ENCODE measurements at places on chromosomes 2 and 18. TPM values are rescaled to one million over a fixed set of nuclear protein-coding genes. Genes with fewer than 3 reads are reported as not detected.
A peak's percentile ranks its signal among the peaks of the same experiment; 100 is the strongest.

DNA sequence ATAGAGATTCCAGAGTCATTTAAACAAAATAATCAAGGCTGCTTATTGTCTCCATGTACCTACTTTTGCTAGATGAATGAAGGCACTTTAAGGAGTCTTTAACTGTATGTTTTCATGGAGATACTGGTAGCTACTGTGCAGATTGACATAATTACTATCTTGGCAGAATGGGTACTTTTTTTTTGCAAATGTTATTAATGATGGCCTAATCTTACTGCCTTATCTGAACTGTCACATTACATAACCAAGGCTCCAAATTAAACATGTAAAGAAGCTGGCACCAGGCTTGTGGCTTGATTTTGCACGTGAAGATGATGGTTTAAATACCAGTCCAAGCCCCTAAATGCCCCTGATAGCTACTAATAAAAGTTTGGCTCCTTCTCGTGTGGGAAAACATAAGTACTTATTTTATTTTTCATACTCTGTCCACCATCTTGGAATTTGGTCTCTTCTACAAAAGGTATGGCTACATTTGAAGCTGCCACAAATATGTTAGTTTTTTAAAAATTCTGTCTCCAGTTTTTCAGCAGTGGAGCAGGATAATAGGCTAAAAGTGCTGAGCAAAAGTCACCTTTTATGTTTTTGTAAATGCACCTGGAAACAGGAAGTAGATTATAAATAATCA is 4.1 kb downstream of the TRIB2 start:
- no peak for DNase-seq

The DAPL1 gene
- not detected for total RNA-seq

DNA sequence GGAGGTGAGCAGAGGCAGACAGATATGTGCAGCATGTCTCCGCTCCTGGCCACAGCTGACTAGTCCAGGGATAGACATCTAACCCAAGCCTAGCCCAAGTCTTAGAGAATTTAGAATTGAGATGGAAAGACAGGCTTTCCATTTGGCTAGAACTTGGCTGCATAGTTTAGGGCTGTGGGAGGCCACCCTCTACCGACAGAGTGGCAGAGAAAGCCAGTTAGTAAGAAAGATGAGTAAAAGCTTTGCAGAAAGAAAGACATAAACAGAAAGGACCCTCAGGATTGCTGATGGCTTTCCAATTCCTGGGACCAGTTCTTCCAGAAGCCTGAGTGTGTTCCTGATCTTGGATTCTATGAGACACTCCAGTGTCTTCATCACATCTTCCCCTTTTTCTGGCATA is 62.1 kb downstream of the DYM start:
- DNase-seq: no peak

The AGAP1 gene
- 26.3 TPM for total RNA-seq

- no peak for DNase-seq
Measured at GRCh38 chr2:171702781-171703556, 15.7 kb downstream of the DYNC1I2 start.

DNA sequence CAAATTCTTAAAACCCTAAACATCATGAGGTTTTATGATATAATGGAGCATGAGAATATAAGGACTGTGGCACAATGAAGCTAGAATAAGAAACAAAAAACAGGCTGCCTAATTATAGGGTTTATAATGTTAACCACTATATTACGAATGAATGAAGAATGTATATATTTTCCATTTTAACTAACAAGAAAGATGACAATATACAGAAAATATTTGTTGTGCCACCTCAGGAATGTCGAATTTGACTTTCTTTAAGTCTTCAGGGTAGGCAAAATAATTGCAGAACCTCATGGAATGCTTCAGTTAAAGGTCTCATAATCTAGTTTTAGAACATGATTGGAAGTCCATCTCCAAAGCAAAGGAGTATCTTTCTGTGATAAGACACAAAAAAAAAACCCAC is 282.9 kb upstream of the SLC8A1 start:
- DNase-seq: no peak

DNA sequence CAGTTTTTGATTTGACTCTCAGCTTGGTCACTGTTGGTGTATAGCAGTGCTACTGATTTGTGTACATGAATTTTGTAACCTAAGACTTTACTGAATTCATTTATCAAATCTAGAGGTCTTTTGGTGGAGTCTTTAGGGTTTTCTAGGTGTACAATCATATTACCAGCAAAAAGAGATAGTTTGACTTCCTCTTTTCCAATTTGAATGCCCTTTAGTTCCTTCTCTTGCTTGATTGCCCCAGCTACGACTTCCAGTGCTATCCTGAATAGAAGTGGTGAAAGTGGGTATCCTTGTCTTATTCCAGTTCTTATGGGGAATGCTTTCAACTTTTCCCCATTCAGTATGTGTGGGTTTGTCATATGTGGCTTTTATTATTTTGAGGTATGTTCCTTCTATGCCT is 312.9 kb upstream of the REV1 start:
- no peak for DNase-seq

The ANKRD44 gene
- total RNA-seq: 64.1 TPM

The FZD7 gene
- 11.5 TPM for total RNA-seq

The PCARE gene
- not detected for total RNA-seq

DNA sequence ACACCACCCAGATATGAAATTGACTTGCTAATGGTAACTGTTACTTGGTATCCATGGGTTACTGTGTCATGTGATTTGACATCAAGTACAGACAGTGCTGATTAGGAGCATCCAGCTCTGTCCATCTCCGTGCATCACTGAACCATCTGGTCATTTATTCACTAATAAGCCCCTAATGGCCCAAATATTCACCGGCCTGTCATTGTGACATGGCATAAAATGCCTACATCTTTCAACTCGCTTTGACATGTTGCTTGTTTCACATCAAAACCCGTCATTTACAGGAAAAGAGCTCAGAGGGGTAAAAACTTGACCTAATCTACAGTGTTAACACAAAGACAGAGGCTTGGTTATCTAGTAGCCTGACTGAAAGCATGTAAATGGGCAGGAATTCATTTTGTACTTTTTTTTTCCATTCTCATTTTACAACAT is 308.9 kb upstream of the ATP5MC3 start:
- DNase-seq: no peak

The FHOD3 gene
- 1.8 TPM for total RNA-seq

The OTOS gene
- total RNA-seq: not detected

DNA sequence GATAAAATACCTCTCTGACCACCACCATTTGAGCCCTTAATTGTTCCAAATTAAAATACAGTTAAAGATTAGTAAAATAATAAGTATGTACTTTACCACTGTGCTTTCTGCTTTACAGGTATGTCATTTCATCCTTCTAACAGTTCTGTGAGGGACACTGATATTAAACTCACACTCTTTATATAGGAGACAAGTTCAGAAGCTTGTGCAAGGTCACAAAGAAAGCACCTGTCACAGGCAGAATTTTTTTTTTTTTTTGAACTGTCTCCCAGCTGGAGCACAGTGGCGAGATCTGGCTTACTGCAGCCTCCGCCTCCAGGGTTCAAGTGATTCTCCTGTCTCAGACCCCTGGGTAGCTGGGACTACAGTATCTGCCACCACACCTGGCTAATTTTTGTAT is 21.6 kb upstream of the GPR75 start:
- no peak for DNase-seq

The DIPK1C gene
- 0.89 TPM for total RNA-seq

GRCh38 chr2:127770973-127771735 is 39.8 kb downstream of the WDR33 start:
- DNase-seq: no peak

The SH2D6 gene
- not detected for total RNA-seq

GRCh38 chr2:21262426-21262940 is 138.7 kb downstream of the TDRD15 start:
- no peak for DNase-seq

The SNTG2 gene
- total RNA-seq: 3.5 TPM

DNA sequence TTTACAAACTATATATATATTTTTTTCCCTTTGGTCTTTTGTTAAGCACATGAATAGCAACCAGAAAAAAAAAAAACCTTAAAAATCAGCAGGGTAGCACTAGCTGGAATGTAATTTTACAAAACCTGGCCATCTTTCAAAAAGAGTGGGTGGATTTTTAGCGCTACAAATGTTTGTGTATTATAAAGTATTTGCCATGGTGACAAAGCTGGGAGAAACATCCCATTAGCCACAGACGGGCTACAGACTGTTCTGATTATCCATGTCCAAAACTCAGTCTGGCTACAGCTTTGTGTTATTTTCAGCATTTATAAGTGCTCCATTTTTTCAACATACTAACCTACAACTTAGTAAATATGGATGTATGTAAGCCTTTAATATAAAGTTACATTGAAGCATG is 249.5 kb upstream of the TANK start:
- DNase-seq: no peak

DNA sequence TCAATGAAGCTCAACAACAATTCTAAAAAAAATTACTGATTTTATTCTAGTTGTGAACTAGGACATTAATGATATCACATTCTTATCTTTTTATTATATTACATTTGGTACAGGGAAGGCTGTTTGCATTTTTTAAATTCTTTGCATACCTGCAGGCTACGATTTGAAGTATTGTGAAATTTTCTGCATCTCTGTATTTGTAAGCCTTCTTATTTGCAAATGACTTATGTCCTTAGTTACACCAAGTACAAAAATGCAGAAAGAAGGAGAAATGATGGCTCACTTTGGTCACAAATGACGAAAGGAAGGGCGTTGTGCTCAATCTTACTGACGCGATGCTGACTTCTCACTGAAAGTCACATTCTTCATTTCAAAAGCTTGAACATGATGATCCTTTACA is 227.5 kb upstream of the SOX11 start:
- no peak for DNase-seq

DNA sequence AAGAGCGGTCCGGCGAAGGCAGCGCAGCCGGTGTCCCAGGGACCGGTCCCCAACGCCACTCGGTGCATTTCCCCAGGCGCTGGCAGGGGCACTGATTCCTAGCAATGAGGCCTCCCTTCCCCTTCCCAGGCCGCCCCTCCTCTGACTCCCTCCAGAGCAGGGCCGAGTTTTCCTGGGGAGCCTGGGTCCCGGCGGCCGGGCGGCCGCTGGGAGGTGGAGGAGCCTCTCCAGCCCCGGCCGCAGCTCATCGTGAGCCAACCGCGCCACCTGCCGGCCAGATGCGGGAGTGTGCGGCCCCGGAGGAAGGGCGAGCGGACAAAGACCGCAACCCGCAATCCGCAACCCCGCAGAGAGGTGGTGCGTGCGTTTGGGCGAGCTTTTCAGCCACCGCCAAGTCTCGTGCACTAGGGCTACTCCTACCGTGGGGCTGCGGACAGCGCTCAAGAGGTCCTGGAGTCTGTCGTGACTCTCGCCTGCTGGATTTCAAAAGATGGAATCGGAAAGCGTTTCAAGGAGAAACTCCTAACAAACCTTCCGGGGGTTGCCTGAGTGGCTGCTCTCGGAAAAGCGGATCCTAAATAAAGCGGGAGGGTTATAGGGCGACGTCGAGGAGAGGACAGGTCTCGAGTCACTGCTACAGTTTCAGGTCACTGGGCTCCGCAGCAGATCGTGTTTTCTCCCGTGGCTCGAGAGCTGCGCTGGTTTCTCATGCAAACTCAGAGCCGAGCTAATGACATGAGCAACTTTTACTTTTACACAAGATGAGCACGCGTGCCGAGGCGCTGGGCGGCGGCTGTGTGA is 1.5 kb upstream of the EPHA4 start:
- peak; percentile 98 for DNase-seq

The CYP1B1 gene
- total RNA-seq: 22.0 TPM

The HTR2B gene
- 0.81 TPM for total RNA-seq

GRCh38 chr2:76749858-76750257 is 772.3 kb downstream of the LRRTM4 start:
- DNase-seq: no peak

DNA sequence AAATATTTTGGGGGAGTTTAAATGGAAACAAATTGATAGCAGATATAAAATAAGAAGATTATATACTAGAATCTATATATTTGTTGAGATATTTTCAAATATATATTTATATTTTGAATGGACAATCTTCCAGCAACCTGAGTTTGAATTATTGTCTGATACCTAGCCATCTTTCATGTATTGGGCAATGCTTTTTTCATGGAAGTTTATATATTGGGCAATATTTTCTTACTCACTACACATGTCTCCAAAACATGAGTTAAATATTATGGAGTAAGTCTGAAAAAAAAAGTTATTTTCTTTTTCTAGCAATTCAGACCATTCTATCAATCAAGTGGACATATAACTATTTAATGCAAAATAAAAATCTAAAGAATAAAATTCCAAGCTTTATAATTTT is 295.2 kb downstream of the NYAP2 start:
- DNase-seq: no peak

DNA sequence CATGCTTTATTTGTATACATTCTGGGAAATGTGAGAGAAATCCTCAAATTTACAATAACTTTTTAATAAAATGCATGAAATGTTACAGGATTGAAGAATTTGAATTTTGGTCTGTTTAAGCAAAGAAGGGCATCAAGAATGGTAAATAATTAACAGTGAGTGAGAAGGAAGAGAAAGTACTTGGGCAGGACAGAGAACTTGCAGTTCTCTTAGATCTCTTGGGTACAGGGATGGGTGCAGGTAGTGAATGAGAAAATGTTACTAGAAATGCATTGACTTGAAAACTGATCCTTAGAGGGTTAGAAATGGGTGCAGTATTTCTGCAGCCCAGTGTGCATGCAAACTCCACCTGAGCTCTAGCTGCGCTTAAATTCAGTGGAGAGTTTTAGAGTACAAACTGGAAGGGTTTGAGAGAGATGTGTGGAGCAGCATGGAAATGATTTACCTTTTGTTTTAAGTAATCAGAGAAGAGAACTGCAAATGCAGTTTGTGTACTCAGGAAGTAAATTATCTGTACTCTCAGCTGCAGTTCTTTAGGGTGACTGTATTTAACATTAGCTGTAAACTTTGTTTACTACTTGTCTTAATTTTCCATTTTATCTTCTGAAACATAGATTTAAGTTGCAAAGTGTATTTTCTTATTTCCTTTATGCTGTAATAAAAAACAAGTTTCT is 51.0 kb upstream of the RAB27B start:
- DNase-seq: no peak

- no peak for DNase-seq
Measured at GRCh38 chr2:191108331-191108730, 42.5 kb downstream of the STAT4 start.

DNA sequence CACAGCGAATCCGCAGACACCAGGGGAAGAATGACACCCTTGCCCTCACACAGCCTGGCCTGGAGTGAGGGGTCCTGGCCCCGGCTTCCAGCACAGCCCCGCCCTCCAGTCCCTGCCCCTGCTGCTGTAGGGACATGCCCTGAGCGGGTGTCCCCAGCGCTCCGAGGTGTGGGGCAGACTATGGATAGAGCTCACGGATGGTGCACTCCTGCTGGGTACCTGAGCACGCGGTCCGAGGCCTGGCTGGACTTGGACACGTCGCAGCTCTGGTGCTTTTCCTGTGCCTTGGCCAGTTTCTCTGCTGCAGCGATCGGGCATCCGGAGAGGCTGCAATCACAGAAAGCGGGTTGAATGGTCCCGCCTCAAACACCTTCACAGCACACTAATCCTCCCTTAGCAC is 165.7 kb upstream of the PXDN start:
- no peak for DNase-seq
